Choroid plexus epithelial cell (primary cell): ENCODE measurements at places on chromosomes 11 and 22.

DNA sequence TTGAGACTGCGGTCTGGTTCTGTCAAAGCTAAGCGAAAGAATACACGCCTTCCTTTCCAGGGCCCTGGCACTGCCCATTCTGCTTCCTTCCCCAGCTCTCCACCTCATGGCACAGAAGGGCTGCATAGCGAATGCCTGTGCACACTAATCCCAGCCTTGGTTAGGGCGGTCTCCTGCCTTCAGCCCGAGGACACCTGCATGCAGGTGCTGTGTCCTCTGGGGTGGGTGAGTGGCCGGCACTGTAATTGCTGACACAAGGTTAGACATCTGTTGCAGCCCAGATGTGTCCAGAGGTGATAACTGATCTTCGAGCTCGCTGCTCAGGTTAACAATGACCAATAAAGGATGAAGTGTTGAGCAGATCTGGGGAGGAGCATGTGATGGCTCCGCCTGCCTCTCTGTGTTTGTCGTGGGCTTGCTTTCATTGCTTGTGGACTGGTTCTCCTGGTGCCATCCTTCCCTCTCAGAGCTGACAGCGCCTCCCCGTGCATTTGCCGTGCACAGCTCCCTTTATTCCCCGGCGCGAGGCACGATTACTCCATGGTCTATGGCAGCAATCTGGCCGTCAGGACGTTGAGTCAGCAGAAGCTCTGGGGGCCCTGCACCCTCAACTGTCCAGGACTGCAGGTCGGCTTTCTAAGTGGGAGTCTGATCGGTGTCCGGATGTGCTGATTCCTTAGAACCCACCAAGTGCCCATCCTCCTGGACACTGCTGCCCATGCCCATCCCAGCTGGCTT lies 1088.2 kb downstream of the BRD1 start:
- no peak for DNase-seq

GRCh38 chr22:23258826-23259170 lies 78.5 kb downstream of the BCR start:
- DNase-seq = no peak

DNA sequence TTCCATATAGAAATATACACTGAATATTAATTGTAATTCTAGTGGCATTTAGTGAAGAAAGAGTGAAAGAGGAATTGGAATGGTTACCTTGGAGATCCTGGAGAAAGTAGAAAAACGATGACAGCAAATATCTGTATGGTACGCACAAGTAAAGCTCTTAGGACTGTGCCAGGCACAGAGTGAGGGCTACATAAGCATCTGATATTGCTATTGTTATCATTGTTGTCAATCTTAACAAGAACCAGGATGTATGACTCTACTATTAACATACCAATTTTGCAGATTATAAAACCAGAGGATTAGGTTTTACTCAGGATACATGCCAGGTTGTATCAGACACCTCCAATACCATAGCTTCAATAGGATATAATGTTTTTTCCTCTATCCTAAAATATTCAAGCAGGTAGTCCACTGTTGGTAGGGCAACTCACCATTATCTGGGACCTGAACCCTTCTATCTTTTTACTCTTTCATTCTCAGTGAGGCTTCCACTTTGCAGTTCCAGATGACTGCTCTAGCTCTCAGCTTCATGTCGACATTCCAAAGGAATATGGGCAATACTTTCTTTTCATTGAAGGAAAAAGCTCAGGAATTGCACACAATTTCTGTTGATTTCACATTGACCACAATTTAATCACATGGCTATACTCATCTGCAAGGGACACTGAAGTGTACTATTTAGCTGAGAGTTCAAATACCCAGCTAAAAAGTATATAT lies 73.2 kb downstream of the RAB38 start:
- no peak for DNase-seq

GRCh38 chr11:37282367-37282766 lies 684.3 kb upstream of the RAG2 start:
- DNase-seq = no peak

GRCh38 chr11:75270896-75271418 lies 30.4 kb downstream of the TPBGL start:
- peak; percentile 50 for DNase-seq

- DNase-seq = peak; percentile 93
Observed at GRCh38 chr11:95680169-95680929, 109.2 kb downstream of the FAM76B start.

DNA sequence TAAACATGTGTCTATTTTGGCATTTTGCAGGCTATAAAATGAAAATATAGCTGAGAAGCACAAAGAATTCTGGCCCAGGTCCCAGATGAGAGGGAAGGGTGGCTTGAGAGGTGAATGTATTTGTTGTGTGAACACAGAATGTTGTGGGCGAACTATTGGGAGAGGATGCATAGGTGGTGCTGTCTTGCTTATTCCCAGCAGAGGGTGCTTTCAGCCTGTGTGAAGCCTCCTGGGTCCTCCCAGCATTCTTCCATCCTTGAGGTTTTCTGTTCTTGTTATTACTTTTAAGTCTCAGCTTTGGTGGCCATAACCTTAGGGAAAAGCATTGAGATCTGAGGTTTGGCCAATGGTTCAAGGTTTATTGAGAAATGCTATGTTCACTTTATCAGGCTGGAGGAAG lies 108.7 kb upstream of the SNX19 start:
- peak; percentile 80 for DNase-seq

GRCh38 chr11:85170184-85170583 lies 457.0 kb downstream of the DLG2 start:
- peak; percentile 63 for DNase-seq

DNA sequence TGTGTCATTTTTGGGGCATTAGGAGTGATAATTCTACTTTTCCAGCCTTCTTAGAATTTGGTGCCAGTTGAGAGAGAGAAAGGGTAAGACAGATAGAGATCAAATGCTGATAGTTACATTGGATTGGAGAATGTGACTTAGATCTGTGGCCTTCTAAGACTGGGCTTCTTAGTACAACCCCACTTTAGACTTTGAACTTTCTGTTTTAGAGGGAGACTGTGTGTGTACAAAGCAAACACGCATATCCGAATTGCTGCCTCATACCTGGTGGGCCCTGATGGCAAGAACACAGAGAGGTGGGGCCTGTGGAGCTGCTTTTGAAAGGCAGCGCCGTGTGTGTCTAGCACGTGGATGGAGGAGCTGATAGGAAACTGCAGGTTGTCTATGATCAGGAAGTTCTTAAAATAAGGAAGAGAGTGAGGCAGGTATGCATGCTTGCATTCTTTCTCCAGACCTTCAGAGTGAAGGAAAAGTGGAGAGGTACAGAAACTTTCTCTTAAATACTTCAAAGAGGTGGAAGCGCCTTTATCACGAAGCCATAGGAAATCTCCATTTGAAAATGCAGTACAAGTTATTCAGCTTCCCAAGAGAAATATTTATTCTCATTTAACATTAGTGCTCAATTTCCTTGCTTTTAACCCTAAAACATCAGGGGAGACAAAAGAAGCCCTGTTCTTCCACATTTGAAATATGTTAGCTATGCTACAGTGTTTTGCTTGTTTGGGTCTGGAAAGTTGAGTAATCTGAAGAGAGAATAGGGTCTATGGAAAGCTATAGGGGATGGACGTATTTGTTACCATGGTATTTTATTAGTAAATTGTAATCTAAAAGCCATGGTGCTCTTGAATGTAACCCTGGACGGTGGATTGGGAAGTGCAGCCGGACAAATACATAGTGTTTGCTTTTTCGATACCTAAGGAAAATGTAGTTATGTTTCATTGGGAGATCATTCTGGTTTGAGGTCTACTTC lies 13.7 kb downstream of the PDHX start:
- no peak for DNase-seq

GRCh38 chr11:41382927-41383326 lies 76.5 kb downstream of the LRRC4C start:
- DNase-seq = peak; percentile 10

- peak; percentile 62 for DNase-seq
Observed at GRCh38 chr11:46389450-46390330, 1.9 kb downstream of the CHRM4 start.

DNA sequence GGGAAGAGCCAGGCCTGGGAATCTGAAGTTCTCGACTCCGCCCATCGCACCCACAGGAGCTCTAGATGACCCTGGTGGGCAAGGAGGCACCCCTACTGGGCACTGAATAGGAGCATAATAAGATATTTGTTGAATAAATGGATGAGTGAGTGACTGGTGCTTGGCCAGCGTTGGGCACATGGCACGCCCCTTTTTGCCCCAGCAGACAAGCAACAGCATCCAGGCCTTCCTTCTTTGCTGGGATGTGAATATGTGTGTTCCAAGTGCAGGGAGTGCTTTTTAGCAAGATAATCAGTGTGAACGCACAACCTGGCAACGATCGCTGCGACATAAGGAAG lies 443 bp upstream of the CELF1 start:
- DNase-seq = peak; percentile 31

GRCh38 chr22:44410451-44410991 lies 87.5 kb downstream of the RTL6 start:
- DNase-seq = no peak

DNA sequence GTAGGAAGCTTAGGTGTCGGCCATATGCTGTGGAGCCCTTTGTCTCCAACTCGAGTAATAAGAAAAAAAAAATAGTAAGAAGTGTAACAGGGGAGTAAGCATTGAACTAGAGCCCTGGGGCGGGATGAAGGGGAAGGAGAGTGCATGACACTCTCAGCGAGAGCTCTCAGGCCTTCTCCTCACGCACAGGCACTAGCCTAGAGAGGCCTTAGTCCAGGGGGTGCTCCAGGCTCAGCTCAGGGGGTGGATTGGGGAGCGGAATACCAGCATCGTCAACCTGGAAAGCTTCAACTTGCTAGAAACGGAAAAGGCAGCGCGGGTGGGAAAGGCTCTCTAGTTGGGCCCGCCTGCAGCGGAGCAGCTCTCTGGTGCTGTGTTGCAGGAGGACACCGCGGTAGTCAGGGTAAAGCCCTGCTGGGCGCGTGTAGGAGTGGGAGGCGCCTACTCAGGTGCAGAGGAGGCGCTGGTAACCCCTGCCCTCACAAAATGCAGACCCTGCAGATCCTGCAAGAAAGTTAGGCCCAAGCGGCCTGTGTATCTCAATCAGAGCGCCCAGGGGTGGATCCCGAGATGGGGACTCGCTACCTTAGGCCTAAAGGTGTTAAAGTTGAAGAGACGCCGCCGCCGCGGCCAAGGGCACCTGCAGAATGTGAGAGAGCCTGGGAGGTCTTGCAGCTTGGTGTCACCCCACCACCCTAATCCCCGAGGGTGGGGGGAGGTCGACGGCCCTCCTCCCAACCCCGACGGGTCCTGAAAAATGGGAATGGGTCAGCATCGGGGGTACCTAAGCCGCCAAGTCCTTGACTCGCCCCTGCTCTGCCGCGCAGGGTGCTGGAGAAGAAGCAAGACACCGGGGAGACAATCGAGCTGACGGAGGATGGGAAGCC lies 2.8 kb downstream of the SLC17A6 start:
- no peak for DNase-seq

DNA sequence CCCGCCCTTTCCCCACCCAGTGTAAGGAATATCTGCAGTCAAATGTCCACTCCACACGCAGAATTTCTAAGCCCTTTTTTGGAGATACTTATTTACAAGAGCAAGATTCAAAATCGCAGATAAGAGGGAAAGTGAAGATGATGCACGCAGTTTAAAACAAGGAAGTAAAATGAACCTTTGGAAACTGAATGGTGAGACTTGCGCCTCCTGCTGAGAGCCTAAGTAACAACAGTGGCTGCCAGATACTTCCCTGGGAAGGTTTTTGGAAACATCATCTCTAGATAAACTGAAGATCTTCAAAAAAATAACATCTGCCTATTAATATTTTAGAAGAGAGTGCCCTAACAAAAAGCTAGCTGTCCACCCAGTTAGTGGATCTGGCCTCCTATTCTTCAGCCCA lies 963.1 kb upstream of the FAT3 start:
- no peak for DNase-seq

- DNase-seq = peak; percentile 86
Observed at GRCh38 chr11:103420593-103420992, 311.4 kb downstream of the DYNC2H1 start.

DNA sequence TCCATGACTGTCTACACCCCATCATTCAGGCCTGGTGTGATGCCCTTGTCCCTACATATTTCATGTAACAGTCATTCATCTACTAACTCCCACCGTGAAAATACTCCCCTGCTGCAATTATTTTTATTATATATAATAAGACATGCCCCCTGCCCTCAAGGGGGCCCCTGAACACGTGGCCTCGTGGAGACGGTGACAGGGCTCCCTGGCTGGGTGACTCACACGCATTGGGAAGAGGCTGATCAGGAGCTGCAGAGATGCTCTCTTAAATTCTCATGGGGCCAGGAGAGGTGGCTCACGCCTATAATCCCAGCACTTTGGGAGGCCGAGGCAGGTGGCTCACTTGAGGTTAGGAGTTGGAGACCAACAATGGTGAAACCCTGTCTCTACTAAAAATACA lies 88.6 kb downstream of the ST3GAL4 start:
- DNase-seq = no peak

DNA sequence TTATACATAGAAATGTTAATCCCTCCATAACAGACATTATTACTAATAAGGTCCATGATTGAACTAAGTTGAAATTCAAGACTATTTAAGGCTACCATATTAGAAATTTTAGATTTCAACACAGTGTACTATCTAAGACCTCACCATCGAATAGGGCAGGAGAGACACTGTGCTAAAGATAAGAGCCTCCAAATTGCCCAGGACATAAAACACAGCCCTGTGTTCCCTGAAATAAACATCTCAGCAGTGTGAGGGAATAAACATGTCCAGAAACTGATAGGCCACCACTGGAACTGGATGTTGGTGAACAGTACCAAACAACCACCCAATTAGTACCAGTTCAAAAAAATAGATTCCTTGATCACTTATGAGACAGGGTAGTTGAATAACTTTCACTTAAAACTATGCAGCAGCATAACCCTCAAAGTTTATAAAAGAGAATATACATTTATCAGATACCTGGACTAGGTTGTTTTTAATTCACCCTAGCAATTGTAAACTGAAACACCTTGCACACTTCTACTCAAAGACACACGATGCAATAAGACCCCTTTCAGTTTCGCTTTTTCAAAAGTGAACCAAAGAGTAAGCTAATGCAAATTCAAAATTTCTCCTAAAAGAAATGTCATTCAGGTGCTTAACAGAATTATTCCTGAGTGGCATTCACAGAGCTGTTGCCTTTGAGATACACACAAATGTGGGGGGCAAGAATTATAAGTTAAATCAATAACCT lies 34.3 kb downstream of the USP28 start:
- DNase-seq = no peak

- no peak for DNase-seq
Observed at GRCh38 chr11:4044976-4045646, 49.5 kb upstream of the RRM1 start.
